AG09319 (cell line): ENCODE measurements at places on chromosomes 11 and 22.

DNA sequence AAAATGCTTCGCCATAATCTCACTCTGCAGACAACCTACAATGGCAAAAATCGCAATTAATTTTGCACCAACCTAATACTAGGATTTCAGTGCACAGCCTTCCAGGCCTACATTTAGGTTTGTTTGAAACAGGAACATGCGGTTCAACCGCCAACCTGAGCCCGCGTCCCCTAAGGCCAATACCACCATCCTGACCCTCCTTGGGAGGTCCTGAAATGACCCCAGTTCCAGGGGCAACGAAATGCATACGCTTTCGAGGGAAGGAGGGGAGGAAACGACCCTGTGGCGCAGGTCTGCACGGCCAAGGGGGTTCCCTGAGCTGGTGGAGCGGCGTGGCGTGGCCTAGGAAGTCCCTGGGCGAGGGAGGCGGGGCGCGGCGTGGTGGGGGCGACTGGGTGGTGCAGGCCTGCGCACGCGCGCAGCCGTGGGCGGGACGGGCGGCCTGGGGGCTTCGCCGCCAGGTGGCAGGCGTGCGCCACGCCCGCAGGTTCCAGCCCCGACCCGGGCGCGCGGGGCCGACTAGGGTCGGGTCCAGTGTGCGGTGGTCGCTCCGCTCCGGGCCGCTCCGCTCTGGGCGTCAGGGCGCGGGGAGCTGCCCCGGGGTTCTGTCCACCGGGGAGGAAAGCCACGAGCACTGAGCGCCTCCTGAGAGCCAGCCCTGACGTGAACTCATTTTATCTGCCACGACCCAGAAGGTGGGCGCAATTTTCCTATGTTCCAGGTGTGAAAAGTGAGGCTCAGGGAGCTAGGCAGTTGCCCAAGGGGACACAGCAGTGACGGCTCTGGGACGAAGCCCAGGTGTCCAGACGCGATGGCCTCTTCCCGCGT, 94.1 kb downstream of the SWAP70 start:
- no peak for DNase-seq

DNA sequence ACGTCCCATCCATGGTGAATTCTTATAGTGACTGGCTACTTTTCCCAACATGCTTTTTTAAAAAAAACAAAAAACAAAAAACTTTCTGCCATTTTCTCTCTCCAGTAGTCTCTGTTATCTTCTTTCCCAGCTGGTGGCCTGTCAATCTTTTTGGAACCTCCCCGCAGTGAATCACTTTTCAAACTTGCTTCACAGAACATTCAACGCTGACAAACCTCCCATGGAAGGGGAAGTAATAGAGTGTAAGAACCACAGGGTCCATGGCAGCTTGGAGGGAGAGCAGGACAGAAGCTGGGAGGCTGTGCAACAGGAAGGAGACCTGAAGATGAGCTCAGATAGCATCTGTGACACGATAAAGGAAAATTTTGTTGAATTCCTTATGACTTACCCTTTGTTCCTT, 9.8 kb upstream of the CECR2 start:
- DNase-seq, result no peak

GRCh38 chr11:78354408-78355308, 63.0 kb downstream of the GAB2 start:
- DNase-seq, result peak; percentile 32

DNA sequence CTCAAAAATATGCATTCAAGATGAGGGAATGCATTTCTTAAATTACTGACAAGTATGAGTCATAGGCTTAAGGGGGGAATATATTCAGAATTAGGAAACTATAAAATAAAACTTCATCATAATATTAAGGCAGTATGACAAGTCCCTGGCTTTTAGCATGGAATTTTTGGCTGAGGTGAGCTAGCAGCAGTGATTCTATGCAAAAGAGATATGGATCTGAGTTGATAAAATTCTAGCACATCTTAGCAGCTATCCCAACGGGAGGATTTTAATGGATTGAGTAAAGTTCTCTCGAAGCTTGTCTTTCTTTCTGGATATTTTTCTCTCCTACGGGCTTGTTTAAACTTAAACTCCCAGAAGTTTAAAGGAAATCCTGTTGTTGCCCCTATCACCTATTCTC, 1.2 kb downstream of the OR51Q1 start:
- DNase-seq, result no peak

DNA sequence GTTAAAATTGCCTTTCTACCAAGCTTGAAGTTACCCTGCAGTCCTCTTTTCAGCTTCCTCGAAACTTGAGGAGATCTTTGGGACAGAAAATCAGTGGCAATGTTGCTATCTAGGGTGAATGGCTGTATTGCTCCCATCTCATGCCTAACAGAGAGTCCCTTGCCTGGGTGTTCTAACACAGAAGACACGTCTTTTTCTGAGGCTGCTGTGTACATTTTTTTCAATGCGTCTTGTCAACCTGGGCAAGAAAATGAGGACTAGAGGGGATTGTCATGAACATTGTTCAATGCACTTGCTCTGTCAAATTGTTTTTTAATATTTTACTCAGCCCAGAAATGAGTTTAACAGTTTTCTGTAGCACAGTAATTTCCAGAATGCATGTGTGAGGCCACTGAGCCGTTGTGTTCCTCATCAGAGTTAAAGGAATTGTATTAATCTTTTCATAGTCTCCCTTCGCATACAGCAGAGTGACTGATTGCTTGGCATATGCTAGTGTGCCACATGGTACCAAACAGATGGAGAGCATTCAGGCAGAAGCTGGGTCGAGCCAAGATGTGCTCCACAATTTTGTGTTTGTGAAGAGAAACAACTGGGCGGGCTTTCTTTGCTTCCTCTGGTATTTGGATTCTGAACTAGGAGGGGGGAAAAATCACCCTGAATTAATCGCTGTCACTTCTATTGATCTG, 86.0 kb downstream of the CASP12 start:
- DNase-seq, result no peak

DNA sequence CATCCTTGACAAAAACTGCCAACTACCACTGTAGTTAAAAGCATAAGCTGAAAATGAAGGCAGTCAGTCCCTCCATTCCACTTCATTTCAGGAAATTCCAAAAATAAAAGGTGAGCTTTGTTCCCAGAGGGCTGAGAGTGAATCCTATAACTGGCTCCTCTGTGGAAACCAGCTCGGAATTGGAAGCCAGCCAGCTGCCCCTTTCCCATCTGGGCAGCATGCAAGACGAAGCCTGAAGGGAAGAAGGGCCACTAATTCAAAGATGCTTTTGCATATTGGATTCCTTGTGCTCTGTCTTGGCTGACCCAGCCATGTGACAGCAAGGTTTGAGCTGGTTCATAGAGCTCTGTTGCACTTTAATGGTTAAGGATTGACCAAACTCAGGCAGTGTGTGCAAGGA, 83.4 kb downstream of the ALX4 start:
- no peak for DNase-seq

- DNase-seq, result no peak
These were observed 517 bp downstream of the HIRA start for GRCh38 chr22:19430890-19431541.

GRCh38 chr11:124793466-124794278, 6.5 kb downstream of the MSANTD2 start:
- DNase-seq, result no peak

GRCh38 chr11:20342347-20343141, 21.0 kb upstream of the HTATIP2 start:
- no peak for DNase-seq

- DNase-seq, result no peak
These were observed 11.8 kb downstream of the PTS start for GRCh38 chr11:112238041-112238440.
